AML-193 (cell line): ENCODE measurements at places on chromosomes 3 and 15.

- DNase-seq = no peak
These were observed 84.7 kb downstream of the ADAMTS17 start for GRCh38 chr15:100256970-100257650.

DNA sequence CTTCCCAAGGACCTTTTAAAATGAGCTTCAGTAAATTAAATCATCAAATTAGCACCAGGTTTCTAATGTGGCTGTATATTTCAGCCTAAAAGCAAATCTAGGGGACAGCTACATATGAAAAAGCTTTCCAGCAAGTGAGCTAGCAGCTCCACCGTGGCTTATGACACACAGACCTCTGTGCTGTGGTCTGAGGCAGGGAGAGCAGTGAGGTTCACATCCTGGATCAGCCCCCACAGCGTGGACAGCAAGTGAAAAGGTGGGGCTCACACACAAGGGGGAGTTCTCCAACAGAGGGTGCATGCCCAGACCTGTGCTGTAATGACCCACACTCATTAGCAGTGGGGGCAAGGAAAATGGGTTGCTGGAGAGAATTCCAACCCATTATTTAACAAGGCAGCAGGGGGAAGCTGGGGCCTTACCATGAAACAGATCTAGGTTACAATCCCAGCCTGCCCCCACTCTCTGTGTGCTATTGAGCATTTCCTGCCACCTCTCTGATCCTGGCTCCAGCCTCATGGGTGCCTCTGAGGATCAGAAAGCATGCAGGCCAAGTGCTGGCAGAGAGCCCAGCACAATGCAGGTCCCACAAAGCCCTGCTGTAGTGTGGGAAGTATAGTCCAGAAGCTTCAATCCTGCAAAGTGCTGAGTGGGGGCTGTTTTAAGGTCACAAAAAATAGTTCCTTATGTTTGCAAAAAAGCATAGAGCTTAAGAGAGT is 48.2 kb downstream of the RASGRF1 start:
- no peak for DNase-seq

DNA sequence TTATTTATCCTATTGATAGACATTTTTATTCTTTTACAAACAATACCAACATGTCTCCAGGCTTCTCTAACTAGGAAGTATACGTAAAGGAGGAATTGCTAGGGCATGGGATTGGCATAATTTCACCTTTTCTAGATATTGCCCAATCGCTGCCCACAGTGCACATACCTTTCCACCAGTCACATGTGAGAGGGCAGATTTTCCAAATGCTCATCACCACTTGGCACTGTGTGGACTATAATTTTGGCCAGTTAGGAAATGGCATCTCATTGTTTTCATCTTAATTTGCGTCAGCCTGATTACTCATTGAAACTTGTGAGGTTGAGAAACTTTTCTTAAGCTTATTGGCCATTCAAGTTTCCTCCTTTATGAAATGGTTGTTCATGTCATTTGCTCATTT is 57.4 kb upstream of the POLR2M start:
- no peak for DNase-seq

GRCh38 chr3:114584734-114585371 is 291.0 kb downstream of the TIGIT start:
- no peak for DNase-seq

DNA sequence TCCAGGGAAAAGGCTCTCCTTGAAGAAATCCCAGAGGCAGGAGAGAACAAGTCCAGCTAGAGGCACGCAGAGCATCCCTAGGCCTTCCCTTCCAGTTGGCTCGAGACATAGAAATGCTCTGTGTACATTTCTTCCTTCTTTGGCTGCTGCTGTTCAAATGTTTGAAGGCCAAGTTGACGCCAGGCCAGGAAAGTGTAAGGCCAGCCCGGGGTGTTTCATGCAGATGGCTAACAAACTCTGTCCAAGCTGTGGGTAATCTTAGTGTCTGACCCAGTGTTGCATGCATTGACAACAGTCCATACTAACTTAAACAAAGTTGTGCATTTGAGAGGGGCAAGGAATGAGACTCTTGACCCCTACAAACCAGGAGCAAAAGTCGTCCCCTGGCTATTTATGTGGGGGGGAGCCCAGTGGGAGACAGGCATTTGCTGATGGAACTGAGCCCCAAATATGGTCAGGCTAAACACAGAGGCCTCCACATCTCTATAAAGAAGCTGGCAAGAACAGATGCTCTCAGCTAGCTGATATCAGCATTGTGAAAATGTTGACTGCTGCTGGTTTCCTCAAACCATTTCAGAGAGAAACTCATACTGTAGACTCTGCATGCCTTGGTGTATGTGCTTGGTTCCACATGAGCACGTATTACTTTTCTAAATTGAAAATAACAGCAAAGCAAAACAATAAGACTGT is 139.5 kb downstream of the ADAMTS9 start:
- DNase-seq = no peak

GRCh38 chr15:29924750-29925149 is 102.5 kb upstream of the TJP1 start:
- no peak for DNase-seq

GRCh38 chr3:36124118-36124796 is 256.0 kb upstream of the STAC start:
- peak; percentile 17 for DNase-seq

DNA sequence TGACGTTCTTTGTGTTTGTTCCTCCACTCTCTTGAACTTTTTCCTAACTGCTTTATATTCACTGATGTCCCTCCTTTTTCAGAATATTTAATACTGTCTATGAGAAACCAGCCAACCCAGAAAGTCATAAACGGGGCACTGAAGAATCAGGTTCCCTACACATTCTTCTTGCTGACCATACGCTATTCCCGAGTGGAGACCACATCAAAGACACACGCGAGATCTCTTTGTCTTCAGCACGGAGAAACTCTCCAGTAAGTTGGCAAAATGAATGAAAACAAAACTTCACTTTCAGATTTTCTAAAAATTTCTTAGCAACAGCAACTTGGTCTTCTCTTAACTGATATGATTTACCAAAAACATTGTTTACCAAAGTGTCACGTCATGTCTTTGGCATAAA is 22.6 kb downstream of the FAM174B start:
- no peak for DNase-seq

GRCh38 chr3:158712443-158712842 is 19.8 kb downstream of the RARRES1 start:
- DNase-seq = no peak

DNA sequence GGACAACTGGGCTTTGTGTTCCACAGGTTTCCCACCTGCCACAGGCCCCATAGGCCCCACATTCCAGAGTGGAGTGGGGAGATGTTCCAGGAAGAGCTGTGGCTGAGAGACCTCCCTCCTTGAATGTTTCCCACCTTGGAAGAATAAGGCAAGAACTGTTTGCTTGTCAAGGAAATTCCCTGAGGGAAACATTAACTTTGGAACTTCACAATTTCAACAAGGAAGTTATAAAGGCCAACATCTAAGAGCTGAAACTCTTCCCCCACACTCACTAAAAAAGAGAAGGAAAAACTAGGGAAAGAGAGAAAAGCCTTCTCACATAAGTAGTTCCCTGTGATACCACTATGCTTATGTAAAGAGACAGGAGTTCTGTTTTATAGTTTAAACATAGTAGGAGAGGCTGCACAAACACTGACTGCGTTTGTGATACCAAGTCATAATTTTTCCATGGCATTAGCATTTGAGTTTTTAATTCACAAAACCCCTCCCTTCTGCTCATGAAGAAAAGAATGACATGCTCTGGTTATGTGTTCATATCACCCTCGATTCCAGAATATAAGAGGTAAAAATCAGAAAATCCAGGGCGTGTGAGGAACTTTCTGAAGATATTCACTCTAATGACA is 39.8 kb upstream of the SPRED1 start:
- DNase-seq = no peak

DNA sequence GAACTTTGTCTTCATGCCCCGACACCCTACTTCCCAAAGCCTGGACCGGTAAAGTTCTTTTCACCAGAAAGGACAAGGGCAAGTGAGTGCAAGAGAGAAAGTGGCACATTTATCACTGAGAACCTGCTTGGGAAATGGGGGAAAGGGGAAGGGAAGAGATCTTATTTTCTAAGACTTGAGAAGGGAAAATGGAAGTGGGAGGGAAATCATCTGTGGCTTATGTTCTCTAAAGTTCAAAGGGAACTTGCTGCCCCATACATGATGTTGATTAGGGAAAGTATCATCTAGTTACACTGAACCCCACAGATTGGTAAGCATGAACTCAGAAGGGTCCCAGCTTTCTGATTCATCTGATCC is 199.5 kb upstream of the LPP start:
- no peak for DNase-seq

DNA sequence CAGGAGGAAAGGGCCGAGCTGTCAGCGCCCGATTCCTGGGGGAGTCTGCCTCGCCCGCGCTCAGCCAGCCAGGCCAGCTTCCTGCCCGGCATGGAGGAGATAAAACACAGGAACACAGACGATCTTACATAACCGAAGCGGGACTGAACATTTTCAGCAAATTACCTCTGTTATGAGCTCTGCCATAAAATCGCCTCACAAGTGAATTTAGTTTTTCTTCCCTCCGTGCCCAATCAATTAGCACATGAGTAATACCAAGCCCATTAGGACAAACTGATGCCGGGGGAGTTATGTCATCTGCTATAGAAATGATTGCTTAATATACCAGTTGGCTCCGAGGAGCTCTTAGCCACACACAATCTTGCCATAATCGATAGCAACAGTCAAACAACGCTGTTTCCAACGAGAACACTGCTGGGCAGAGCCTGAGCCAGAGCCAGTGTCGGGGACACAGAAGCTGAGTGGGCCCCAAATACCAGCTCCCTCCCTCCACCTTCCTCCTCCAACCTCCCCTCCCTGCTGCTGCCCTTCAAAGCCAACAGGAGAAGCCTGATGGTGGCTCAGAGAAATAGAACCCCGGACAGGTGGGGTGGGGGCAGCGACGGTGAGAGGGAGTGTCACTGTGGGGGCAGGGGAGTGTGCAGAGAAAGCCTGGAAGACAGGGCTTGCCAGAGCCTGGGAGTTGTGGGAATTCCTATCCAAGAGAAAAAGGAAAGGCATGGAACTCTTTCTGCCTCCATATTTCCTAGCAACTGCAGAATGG is 279.4 kb upstream of the TLE3 start:
- no peak for DNase-seq

DNA sequence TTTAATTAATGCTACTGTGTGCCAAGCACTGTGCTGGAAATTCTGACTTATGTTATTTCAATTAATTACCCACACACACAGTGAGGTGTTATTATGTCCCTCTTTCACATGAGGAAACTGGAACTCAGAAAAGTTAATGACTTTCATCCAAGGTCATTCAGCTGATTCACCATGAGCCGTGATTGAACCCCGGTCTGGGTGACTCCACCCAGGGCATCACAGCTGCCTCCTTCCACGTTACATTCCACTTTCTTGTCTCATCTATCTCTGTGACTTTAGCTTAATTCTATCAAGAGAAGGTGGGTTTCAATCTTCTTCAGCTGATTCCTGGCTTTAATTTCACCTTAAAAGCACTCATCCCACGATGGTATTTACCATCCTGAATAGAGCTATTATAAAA is 16.3 kb downstream of the SRGAP3 start:
- no peak for DNase-seq

- no peak for DNase-seq
These were observed 8.4 kb upstream of the RTP3 start for GRCh38 chr3:46489381-46489780.

- DNase-seq = no peak
These were observed 8.6 kb upstream of the SKIC8 start for GRCh38 chr15:78307976-78308375.

- no peak for DNase-seq
These were observed 85.7 kb upstream of the XCR1 start for GRCh38 chr3:46112984-46113383.
